ENCODE measurements at places on chromosomes 12 and 14.

DNA sequence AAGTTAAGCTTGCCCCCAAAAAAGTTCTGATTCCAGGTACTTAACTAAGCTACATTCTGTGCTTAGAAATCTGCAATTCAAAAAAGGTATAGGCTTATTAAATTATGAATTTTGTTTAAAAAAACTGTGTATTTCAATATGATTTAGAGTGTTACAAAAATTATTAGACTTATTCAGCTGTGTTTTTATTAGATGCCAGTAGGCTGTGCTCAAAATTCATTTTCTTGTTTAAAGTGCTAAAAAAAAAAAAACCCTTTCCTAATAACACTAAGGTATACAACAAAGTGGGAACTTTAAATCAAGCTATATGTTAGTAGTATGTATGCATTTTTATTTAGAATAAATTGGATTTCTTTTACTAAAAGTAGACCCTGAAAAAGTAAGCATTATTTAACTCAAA lies 25.0 kb downstream of the LRRC9 start:
- DNase-seq, result no peak

DNA sequence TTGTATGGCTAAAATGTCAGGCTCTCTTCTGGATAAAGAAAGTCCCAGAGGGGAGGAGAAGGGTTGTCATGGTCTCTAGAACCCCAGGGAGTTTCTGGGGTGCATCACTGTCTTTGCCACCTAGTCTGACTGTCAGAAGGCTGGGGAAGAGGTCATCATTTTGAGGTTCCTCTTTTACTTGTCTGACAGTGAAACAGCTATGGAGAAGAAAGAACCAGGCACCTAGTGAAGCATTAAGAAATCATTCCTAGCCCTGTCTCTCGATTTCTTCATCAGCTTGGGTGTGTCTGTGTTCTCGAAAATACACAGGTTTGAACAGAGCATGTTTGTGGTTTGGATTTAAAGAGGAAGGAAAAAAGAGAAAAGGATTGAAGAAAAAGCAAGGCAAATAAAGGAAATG lies 158.7 kb upstream of the LRIG3 start:
- DNase-seq, result no peak

GRCh38 chr14:94355191-94355794 lies 32.2 kb upstream of the SERPINA6 start:
- DNase-seq, result peak; percentile 25

GRCh38 chr14:104813286-104813685 lies 12.4 kb downstream of the ZBTB42 start:
- DNase-seq, result no peak

- DNase-seq, result no peak
These were observed 254.8 kb downstream of the PRKD1 start for GRCh38 chr14:29672831-29673230.

DNA sequence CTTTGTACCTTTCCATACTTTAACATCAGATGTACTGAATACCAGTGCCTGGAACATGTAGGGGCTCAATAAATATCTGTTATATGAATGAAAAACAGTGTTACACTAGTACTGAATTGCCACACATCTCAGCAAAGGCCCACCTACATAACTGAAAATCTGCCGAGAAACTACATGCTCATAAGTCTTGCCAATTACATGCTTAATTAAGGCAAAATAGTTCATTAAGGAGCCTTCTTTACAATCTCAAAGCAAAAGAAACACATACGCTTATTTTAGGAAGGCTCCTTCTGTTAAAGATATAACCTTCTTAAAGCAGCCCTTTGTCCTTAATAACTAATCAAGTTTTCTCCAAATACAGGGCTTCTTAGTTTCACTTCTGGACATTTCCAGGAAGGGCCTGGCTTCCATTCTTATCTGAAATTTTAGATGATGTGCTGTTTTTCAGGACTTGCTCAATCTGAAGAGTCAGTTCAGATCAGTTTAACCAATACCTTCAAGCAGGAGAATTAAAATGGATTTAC lies 11.5 kb downstream of the LIMA1 start:
- DNase-seq, result no peak

DNA sequence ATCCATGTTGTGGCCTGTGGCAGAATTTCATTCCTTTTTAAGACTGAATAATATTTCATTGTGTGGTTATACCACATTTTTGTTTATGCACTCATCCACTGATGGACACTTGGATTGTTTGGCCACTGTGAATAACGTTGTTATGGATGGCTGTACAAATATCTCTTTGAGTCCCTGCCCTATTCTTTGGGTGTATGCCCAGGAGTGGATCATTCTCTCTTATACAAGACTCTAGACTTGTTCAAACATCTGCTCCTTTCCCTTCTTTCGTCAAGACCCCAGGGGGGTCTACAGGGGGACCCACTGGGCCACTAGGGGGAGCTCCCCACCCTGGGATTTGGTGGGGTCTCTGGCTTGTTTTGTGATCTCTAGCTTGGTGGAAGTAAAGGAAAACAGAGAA lies 77.4 kb downstream of the FBXL14 start:
- DNase-seq, result no peak

GRCh38 chr14:27050208-27050607 lies 452.4 kb upstream of the NOVA1 start:
- no peak for DNase-seq

DNA sequence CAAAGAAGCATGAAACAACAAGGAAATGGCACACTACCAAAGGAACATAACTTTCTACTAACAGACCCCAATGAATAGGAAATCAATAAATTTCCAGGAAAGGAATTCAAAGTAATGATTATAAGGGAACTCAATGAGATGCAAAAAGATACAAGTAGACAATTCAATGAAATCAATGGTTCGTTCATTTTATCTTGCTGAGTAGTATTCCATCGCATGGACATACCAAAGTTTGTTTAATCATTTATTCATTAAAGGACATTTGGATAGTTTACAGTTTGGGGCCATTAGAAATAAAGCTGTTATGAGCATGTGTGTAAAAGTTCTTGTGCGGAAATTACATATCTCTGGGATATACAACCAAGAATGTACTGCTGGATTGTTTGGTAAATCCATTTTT lies 35.0 kb upstream of the LYZ start:
- no peak for DNase-seq

GRCh38 chr12:100555722-100556121 lies 17.8 kb upstream of the GAS2L3 start:
- no peak for DNase-seq

GRCh38 chr14:63840981-63841380 lies 11.8 kb upstream of the SYNE2 start:
- no peak for DNase-seq

GRCh38 chr12:105562199-105562971 lies 231.9 kb downstream of the C12orf75 start:
- DNase-seq, result peak; percentile 71

DNA sequence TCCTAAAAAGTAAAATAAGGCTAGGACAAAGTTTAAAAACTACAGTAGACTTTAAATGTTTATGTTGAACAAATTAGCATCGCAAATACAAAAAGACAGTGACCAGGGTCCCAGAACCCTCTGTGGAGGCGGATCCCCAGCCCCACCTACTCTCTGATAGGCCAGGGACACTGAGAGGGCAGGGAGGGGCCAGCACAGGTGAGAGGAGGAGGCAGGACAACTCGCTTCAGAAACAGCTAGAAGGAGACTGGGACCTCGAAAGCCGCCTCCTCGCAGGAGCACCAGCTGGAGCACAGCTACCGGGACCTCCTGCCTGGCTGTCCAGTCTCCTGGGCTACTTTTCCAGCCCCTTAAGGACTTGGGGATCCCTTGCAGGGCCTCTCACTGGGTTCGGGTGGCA lies 992 bp downstream of the DNAH10 start:
- DNase-seq, result no peak

GRCh38 chr14:104215706-104216334 lies 77.4 kb downstream of the KIF26A start:
- DNase-seq, result no peak

DNA sequence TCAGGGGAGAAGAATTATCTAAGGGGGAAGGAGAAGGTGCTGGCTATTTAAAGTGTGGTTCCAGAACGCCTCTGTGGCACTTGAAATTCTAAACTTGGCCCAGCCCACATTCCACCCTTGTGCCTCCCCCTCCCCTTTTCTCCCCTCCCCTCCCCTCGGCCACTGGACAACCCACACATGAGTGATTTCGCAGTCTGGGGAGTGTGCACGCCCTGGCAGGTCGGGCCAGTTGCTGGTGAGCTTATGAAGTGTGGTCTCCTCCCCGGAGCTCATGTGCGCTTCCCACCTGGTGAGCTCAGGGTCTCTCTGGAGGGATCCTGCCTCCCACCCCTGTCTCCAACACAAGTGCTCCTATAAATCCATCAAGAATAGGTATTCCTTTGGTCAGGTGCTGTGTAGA lies at the start of gene SLC6A13:
Gene SLC6A13, minus strand, starts transcription at position 20 of the 400 bp plus-strand sequence. CDS start 2,784 bp downstream, outside the sequence.
- no peak for DNase-seq

DNA sequence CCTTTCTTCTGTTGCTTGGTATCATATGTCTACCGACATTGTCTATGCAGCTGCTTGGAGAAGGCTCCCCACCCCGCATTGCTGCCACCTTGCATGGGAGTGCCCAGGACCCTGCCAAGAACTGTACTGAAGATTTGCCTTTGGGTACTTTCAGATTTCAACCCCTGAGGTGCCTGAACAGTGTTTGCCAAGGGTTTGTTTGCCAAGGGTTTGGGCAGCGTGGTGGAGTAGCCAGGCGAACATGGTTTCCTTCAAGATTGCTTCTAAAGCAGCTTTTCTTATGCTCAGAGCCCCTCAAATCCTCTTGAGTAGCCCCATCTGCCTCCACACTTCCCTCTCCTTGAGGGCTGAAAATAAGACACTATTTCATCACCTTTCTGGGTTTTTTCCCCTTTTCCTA lies 25.3 kb upstream of the CRY1 start:
- no peak for DNase-seq

GRCh38 chr14:57574617-57575288 lies 81.1 kb upstream of the CCDC198 start:
- no peak for DNase-seq

DNA sequence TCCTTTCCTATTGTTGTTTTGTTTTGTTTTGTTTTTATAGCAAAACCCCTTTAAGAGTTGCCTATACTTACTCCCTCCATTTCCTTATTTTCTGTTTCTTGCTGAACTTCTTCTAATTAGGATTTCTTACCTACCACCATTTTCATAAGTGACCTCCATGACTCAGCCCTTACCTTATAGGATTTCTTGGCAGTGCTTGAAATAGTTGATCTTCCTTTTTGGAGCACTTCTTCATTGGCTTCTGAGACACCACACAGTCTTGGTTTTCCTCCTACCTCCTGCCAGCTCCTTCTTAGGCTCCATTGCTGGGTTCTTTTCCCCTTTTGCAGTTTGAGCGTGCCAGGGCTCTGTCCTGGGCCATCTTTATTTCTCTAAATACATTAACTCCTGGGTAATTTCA lies 23.4 kb upstream of the EID3 start:
- no peak for DNase-seq

GRCh38 chr14:57864659-57865058 lies 1.2 kb downstream of the SLC35F4 start:
- DNase-seq, result no peak

DNA sequence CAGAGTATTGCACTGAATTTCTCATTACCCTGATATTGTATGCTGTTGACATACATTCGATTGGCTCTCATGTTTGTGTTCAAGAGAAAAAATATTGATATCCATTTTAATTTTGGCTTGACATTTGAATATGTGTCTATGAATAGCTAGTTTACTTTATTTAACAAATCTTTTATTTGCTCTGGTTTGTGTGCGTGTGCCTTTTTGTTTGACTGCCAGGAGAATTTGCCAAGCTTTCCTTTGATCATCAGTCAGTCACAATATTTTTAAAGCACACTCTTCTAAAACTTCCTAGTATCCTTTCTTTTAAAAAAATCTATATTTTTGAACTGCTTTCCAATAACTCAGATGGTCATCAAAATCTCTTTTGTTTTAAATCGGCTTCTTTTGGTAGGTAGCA lies 179.3 kb upstream of the FLRT2 start:
- DNase-seq, result no peak

DNA sequence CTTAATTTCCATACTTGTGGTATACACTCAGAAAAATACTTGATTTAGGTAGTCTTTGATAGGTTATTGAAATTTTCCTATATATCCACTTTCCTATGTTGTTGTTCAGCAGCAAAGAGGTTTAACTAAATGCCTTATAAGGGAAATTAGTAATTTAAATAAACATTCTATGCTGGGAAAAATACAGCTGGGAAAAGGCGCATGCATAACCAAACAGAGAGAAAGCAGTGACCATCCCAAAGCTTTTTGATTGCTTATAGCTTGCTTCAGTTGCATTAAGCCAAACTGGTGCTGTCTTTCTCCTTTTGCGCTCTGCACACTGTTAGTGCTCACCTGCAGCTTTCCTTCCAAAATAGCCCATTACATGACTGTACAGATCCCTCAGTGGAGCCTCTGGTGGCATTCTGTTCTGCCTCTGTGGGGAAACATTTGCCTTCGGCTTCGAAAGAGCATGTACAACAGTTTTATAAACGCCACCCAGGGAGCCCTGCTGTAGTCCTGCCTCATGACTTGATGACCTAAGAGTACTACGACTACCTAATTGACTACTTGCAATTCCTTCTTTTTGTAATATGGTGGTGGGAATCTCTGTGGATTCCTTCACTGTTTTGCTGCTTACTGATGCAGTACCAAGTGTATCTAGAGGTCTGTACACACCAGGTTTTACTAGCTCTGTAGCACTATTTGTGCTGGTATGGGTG lies 120.8 kb downstream of the RALGAPA1 start:
- DNase-seq, result no peak

GRCh38 chr12:112894128-112894527 lies 12.6 kb upstream of the OAS1 start:
- DNase-seq, result no peak

DNA sequence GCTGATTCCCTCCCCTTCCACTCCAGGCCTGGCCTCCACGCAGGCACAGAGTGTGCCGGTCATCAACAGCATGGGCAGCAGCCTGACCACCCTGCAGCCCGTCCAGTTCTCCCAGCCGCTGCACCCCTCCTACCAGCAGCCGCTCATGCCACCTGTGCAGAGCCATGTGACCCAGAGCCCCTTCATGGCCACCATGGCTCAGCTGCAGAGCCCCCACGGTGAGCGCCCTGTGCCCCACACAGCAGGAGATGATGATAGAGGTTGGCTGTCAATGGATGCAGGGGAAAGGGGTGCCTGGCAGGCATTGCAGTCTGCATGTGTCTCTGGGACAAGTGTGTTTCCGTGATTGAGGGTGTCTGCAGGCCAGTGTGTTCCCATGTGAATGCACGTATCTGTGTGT lies 18.8 kb downstream of the C12orf43 start:
- no peak for DNase-seq

DNA sequence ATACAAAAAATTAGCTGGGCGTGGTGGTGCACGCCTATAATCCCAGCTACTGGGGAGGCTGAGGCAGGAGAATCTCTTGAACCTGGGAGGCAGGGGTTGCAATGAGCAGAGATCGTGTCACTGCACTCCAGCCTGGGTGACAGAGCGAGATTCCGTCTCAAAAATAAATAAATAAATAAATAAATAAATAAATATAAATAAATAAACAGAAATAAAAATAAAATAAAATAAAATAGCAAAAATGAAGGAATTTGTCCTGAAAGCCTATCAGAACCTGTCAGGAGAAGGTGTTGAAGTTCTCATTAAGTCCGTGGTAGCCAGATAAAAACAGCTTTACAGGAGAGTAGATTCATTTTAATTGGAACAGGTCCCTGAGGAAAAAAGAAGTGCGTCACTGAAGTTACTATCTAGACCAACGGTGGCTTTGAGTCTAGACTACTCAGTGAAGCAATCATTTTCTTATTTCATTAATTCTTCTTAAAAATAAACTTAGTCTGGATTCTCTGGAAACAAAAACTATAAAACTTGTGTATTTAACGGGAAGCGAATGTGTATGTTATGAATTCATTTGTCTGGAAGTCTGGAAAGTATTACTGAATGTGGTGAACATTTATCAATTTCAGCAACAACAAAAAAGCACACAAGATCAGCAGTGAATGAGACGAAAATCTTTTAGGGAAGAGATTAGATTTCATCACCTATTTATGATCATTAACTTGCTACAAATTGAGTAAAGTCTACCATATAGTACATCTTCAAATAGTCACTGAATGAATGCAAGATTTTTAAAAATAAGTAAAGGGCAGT lies 248.5 kb upstream of the PDE3A start:
- no peak for DNase-seq

Measured in NCI-H1092 (cell line).